ENCODE measurements at places on chromosomes 3 and 15. TPM values are rescaled to one million over a fixed set of nuclear protein-coding genes. Genes with fewer than 3 reads are reported as not detected.

DNA sequence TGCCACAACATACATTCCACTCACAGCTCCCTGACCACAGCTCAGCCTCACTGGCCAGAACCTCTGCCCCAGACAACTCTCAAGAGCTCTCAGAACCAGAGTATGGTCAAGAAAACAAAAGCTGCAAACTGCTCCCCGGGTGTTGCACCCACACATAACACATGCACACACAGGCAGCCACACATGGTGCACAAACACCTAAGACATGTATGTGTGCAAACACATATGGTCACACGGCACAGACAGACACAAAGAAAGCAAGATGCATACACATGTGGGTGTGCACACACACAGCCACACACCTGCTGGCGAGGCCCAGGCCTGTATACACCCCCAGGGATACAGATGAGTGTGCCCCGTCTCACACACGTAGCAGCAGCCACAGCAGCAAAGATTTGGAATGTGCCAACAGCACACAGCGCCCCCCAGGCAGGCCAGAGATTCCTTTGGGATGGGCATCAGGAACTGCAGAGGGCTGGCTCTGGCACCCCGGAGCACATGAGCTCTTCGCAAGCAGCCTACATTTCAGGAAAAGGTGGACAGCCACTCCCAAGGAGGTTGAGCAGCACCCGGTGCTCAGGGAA, 6.6 kb downstream of the KLF15 start:
- DNase-seq, result no peak

DNA sequence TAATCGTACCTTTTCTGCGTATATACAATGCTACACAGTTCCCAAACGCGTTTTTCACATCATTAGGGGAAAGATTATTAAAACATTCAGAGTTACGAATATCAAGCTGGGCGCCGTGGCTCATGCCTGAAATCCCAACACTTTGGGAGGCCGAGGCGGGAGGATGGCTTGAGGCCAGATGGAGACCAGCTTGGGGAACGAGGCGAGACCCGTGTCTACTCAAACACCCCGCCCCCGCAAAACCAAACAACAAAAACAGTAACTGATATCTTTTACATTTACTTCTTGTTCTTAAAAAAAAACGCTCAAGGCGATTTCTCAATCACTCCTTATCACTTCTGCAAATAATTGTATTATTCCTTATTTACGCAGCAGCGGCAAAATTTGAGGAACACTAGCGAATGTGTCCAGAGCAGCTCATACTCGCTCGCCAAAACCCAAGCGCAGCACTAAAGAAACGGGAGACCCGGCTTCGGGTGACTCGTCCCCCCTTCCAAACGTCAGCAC, 1.2 kb downstream of the ZBTB11 start:
- no peak for DNase-seq

DNA sequence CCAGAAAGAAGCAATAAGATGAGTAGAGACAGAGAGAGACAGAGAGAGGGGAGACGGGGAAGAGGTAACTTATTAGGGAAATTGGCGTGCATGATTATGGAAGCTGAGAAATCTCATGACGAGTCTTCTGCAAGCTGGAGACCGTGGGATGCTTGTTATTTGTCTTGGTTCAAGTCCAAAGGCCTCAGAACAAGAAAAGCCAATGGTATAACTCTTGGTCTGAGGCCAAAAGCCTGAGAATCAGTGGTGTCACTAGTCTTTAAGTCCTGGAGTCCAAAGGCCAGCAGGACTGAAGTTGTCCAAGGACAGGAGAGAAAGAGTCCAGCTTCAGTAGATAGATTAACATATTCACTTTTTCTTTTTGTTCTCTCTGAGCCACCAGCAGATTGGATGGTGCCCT, 613.6 kb downstream of the CADM2 start:
- no peak for DNase-seq

DNA sequence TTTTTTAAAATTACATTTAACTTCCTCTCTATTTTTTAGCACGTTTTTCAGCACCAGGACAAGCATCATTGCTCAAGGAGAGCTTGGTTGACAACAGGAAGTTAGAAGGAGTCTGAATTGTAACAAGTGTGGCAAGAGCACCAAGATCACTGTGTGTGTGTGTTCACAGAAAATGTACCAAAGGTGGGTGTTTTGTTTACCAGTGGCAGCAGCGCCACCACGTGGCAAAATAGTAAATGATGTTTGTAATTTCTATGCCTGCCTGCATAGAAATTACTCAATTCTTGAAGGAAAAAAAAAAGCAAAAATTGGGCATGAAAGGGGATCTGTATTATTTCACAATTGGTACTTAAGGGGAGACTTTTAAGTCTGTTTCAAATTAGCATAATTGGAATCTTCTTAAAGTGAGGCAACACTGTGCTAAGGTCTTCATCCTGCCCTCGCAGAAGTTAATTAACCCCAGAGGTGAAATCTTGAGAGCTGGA, 7.4 kb upstream of the U2SURP start:
- peak; percentile 68 for DNase-seq

- no peak for DNase-seq
Observed at GRCh38 chr3:72255791-72256559, 471.0 kb upstream of the PROK2 start.

DNA sequence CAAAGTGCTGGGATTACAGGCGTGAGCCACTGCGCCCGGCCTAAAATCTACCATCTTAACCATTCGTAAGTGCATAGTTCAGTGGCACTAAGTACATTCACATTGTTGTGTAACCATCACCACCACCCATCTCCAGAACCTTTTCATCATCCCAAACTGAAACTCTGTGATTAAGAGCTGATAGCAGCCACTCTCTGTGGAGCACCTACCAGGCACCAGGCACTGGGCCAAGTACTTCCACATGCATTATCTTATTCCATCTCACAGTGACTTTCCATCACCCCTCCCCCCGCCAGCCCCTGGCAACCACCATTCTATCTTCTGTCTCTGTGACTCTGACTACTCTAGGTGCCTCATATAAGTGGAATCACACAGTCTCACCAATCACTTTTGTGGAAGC, 2.3 kb upstream of the INSYN1 start:
- no peak for DNase-seq

DNA sequence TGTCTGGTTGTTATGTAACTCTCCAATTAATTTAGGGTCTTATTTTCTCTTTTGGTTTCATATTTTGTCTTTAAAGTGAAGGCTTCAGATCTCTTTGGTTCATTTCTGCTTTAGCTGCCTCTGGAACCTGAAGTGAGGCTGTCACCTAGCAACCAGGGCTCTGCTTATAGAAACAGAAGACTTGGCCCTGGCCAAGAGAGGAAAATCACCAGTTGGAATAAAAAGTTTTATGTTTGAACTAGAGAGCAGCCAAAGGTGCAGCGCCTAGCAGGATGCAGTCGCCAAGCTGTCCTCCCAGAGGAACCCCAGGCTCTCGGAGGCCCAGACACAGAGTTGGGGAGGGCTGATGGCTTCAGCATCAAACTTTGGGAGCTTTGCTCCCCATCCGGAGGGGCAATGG, 41.1 kb downstream of the LYZL4 start:
- peak; percentile 30 for DNase-seq

DNA sequence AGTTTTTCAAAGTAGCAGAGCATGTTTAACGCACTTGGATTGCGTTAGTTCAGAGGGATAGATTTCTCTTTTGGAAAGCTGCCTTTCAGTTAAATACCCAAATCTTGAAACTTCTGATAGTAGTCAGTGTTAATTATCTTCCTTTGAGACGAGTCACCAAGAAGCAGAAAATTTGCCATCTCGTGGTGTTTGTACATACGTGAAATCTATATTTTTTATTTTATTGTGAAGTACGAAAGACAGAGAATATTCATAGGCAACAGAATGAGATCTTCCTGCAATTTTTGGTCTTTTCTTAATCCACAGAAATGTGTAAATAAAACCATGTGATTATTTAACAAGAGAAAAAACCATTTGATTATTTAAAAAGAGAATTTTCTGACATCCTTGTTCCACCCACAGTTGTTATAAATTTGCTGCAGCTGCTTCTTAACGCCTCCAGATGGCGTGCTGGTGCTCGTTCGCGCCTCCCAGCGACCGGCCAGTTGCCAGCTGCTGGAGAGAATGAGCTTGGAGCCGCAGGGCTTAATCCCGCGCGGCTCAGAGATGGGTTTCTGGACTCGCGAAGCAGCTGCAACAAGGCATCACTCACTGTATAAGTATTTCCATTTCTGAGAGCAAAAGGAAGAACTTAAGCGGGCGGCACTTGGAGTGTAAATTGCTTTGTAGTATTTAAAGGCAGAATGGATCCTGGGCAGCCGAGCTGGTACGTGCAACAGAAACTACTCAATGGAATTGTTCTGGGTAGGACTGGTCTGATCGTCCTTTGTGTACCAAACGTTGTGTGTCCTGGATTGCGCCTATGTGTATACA, 10.5 kb upstream of the SLITRK3 start:
- no peak for DNase-seq

GPR62 gene
- 0.41 TPM for total RNA-seq

- DNase-seq, result no peak
Observed at GRCh38 chr15:33124811-33125210, 69.7 kb downstream of the FMN1 start.

DNA sequence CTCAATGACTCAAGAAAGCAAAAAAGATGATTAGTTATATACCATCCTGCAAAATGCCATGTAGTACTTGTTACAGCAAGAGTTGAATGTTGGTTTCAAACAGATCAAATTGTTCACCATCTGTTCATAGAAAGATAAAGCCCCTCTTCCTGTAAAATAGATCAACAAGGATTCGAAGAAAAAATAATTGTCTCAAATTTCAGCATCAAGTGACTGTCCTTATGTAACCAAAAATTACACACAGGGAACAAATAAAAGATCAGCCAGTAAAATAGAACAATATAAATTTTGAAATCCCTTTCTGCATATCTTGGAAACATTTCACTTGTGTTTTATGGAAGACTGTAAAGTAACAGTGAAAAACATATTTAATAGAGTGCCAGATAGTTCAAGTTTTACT, 165.1 kb upstream of the STAC start:
- no peak for DNase-seq

DNA sequence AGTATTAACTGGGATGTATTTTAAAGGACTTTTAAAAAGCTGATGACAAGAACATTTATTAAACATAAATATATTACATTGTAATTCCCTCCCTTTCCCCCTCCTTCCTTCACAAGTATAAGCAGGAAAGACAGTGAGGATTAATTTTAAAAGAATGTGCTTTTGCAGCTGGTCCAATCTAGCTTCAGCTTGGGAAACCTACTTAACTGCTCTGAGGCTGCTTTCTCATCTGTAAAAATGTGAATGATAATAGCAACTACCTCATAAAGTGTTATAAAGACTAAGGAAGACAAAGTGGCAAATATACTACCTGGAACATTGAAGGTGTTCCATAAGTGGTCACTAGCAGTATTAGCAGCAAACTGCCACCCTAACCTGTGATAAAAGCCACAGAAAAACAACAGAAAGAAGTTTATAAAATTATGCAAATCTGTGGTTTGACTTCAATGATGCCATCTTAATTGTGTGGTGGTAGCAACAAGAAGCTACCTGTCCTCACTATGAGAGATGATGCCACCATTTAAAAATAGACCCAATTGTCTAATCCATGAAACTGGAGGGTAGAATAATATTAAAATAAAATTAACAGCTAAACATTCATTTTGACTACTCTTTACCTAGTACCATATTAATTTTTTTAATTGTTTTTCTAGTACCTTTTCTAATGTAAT, 20.0 kb downstream of the DHX36 start:
- DNase-seq, result no peak

STX19 gene
- not detected for total RNA-seq

DNA sequence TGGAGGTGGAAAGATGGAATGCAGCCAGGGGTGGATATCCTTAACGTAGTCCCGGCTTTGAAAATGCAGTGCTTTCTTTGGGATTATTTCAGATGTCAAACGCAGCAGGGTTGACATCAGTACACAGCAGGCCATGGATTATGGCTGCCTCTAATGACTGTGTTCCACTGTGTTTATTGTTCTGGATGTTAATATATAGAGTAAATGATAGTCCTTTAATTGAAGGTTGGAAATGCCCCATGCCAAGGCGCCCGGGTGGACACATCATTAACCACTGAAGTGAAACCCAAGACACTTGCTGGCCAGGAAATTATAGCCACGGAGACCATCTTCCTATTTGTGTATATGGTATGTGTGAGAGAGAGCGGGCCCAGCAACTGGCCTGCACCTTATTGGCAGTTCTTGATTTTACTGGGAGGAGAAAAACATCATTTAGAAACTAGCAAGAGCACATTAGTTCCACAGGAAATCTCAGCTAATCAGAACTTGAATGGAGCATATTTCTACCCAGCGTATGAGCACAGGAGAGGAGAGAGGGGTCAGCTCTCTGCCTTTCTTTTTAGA, 254.9 kb upstream of the RASGRP1 start:
- no peak for DNase-seq

DNA sequence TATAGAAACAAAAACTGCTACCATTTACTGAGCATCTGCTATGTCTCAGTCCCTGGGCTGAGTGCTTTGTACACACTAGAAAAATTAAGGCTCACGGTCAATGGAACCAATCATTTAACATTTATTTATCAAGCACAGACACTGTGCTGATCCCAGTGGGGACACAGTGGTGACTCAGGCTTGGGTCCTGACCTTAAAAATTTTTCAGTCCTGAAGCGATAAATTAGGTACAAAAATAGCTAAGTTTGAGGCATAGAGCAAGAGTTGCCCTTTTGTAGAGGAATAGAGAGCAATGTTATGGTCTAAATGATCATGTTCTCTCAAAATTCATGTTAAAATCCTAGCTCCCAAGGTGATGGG, 85.1 kb downstream of the CRYGS start:
- no peak for DNase-seq

DNA sequence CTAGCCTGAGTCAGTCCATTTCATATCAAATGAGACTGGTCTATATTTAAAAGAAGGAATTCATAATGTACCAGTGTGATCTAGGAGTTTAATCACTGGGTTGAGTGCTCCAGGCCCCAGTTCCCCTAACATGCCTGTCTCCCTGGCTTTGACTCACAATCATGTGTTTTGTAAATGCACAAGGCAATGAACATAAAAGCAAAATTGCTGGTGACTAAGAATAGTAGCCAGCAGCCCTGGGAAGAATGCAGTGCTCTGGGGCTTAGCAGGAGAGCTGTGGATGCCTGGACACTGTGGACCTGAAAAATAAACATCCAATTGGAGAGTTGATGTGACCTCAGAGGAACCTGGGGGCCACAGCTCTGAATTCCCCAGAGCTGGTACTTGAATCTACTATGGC, 50.3 kb downstream of the SYNPR start:
- no peak for DNase-seq

GRCh38 chr3:112623717-112624116, 17.2 kb downstream of the CCDC80 start:
- DNase-seq, result no peak

MAP4 gene
- total RNA-seq, result 258 TPM

DNA sequence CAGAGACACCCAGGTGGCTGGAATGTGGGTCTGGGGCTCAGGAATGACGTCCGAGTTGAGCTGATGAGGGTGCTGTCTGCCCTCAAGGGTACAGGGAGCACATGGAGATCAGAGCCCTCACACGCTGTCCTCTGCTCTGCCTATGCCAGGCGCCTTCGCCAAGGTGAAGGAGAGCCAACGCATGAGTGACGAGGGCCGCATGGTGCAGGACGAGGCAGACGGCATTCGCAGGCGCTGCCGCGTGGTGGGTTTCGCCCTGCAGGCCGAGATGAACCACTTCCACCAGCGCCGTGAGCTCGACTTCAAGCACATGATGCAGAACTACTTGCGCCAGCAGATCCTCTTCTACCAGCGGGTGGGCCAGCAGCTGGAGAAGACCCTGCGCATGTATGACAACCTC, 9.1 kb downstream of the SNX33 start:
- DNase-seq, result no peak
